CD4-positive, alpha-beta T cell treated with Interleukin-12 subunit alpha and Interleukin-12 subunit beta, for 1 hour (primary cell): ENCODE measurements at places on chromosomes 2 and 18.

- no peak for DNase-seq
Observed at GRCh38 chr2:74179063-74179865, 585 bp upstream of the MOB1A start.

- no peak for DNase-seq
Observed at GRCh38 chr2:59956981-59957380, 596.5 kb downstream of the BCL11A start.

DNA sequence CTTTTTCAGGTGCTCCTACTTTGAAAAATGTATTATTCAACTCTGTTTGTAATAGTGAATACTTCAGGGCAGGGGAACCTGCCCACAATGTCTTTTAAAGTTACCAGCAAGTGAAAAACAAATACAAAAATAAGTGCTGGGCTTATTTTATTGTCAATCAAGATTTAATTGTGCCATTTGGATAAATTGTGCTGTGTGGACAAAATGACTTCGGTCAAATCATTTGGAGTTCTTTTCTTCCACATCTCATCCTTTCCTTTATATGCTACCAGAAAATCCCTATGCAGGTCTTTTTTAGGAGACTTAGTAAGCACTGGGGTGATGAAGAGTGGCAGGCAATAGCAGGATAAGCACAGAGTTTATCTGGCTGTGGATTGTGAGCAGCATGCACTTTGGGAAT, 63.9 kb downstream of the NYAP2 start:
- no peak for DNase-seq

- no peak for DNase-seq
Observed at GRCh38 chr2:43332653-43333052, 106.2 kb upstream of the ZFP36L2 start.

GRCh38 chr2:4628998-4629501, 925.7 kb downstream of the DCDC2C start:
- no peak for DNase-seq

- no peak for DNase-seq
Observed at GRCh38 chr18:46160050-46160798, 56.0 kb downstream of the HAUS1 start.

- no peak for DNase-seq
Observed at GRCh38 chr2:53826587-53827397, 33.0 kb downstream of the GPR75 start.

DNA sequence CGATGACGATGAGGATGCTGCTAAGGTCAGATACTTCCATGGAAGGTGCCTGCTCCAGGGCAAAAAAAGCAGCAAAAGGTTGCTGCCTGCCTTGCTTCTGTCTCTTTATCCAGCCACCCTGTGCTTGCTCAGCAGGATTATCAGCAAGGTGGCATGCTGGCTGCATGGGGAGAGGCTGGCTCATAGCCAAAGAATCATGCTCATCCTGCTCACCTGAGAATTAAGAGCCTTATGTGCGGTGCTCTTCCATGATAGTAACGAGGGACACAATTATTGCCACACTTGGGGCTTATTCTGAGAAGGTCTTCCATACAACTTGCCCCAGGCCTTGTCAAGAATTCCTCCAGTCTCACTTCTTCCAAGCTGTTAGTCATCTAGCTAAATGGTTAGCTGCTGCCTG, 60.4 kb upstream of the SEC11C start:
- DNase-seq: no peak

DNA sequence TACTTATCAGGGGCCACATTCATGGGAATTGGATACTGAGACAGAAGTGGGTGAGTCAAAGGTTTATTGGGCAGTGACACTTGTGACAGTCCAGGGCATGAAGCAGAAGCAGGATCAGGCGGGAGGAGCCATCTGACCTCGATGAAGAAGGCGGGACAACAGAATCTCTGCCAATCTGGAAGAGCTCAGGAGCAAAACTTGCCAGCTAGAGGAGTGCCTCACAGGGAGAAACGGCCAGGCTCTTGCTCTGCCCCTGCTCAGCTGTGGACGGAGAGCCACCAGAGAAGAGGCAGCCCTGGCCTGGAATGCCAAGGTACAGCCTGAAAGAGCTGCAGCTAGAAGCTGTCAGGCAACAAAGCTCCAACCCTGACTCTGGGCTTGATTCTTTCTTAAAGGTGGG, 16.9 kb downstream of the DAW1 start:
- DNase-seq: no peak

DNA sequence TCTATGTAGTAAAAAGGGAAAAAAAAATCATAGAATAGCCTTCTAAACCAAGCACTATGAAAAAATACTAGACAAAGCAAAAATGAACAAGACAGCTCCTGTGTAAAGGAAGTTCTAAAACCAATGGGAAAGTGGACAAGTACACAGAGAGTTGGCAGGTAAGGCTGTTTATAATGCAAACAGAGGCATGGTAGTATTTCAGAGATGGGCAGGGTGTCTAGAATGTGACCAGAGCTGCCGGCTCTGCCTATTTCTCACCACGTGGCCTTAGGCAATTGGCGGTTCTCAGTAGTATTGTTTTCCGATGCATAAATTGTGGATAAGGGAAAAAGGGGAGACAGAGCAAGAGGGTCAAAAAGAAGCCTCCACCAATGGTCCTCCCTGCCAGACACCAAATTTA, 173.6 kb downstream of the ANKRD30B start:
- no peak for DNase-seq

DNA sequence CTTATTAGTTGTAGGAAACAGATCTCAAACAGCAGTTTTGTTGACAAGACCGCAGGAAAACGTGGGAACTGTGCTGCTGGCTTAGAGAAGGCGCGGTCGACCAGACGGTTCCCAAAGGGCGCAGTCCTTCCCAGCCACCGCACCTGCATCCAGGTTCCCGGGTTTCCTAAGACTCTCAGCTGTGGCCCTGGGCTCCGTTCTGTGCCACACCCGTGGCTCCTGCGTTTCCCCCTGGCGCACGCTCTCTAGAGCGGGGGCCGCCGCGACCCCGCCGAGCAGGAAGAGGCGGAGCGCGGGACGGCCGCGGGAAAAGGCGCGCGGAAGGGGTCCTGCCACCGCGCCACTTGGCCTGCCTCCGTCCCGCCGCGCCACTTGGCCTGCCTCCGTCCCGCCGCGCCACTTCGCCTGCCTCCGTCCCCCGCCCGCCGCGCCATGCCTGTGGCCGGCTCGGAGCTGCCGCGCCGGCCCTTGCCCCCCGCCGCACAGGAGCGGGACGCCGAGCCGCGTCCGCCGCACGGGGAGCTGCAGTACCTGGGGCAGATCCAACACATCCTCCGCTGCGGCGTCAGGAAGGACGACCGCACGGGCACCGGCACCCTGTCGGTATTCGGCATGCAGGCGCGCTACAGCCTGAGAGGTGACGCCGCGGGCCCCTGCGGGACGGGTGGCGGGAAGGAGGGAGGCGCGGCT, at the start of gene TYMS:
TYMS (plus strand) TSS at position 343 of the 690 bp plus-strand sequence; CDS start at position 433, 90 bp downstream.
- peak; percentile 16 for DNase-seq

- DNase-seq: no peak
Observed at GRCh38 chr2:16520891-16521290, 144.7 kb downstream of the CYRIA start.

- no peak for DNase-seq
Observed at GRCh38 chr2:188410504-188411235, 119.0 kb downstream of the GULP1 start.

DNA sequence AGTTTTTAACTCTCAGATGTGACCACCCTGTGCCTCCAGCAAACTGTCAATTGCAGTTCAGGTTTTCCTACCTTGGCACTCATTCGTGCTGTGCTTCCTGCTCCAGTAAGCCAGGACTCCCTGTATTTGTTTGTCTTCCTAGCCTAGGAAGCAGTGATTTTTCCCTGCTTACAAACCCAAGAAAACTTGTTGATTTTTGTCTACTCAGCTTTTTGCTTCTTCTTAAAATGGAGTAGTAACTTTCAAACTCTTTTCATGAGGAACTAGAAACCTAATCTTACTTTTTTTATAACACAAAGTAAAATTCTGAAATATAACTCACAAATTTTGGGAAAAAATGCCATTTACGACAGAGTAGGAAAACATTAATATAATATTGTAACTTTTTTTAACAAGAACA, 150.6 kb upstream of the TMEFF2 start:
- no peak for DNase-seq
